ENCODE measurements at places on chromosomes 7 and 10. TPM values are rescaled to one million over a fixed set of nuclear protein-coding genes. Genes with fewer than 3 reads are reported as not detected.

DNA sequence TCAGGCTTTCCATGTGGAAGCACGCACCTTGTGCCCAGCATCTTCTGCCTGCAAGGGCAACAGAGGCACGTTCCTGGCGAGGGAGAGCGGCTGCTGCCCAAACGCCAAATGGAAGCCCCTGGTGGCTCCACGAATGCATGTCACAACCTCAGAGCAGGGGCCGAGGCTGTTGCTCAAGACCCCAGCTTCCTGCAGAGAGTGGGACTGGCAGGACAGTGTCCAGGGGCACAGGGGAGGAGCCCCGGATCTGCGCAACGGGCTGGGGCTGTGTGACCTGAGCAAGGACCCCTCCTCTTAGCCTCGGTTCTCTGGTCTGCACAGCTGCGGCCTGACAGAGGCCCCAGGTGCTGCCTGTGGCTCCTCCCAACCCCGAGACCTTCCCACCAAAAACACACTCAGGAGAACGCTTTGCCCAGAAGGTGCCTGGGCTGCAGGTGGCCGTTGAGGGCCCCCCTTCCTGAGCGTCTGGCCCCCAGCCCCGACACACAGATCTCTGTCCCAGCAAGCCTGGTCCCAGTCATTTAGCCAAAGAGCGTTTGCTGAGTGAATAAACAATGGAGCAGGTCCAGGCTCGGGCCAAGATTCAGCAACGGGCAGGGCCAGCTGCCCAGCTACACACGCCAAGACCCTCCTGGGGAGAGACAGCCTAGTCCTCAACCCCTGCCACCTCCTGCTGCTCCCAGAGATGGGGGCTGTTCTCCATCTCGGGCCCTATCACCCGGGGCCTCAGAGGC, 1.2 kb downstream of the MICALL2 start:
- DNase-seq = peak; percentile 65

GRCh38 chr10:13822490-13822889, 235.7 kb downstream of the PRPF18 start:
- DNase-seq = no peak

DNA sequence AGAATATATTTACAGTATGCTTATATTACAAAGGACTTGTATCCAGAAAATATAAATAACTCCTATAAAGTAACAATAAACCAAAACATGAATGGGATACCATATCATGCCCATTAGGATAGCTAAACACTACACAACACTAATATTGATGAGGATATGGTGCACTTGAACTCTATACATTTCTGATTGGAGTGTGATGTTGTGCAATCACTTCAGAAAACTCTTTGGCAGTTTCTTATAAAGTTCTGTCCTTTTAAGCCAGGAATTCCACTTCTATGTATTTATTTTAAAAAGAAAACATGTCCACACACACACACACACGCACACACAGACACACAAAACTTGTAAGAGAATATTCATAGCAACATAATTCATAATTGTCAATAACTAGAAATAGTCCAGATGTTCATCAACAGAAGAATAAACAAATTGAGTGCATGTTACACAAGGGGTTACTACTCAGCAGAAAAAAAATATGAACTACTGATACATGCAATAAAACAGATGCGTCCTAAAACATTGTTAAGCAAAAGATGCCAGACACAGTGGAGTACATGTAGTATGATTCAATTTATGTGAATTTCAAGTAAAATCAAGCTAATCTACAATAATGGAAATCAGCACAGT, 416.0 kb downstream of the PLXDC2 start:
- DNase-seq = no peak

GRCh38 chr7:140230516-140230860, 53.7 kb upstream of the KDM7A start:
- DNase-seq = peak; percentile 50

CNNM2 gene
- total RNA-seq = 4.9 TPM
